Osteoblast (primary cell): ENCODE measurements at places on chromosomes 12 and 14. TPM values are rescaled to one million over a fixed set of nuclear protein-coding genes. Genes with fewer than 3 reads are reported as not detected.

DNA sequence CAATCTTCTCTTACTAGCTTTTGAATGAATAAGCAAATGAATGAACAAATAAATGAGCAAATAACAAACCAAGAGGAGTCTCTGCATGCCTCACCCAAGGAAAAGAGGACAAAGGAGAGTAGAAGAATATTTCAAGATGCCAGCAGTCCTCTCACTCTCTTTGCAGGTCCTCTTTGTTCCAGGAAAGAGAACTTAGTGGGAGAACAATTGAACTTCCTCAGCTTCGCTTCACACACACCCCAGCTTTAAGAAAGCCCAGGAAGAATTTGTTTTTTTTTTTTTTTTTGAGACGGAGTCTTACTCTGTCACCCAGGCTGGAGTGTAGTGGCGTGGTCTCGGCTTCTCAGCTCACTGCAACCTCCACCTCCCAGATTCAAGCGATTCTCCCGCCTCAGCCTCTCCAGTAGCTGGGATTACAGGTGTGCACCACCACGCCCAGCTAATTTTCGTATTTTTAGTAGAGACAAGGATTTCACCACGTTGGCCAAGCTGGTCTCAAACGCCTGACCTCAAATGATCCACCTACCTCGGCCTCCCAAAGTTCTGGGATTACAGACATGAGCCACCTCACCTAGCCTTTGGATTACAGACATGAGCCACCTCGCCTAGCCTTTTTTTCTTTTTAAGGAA lies 20.4 kb downstream of the KRT18 start:
- no peak overlapping the region for H3K27ac ChIP-seq
- no peak overlapping the region for H3K4me3 ChIP-seq
- DNase-seq = no peak
- H3K36me3 ChIP-seq = no peaks in the 10 kb centered on the region
- peaks cover 6% of the 10 kb centered on the region for H3K4me1 ChIP-seq
- peaks cover 4% of the 10 kb centered on the region for H3K27me3 ChIP-seq

The TUBA1B gene
- total RNA-seq = 578 and 616 TPM in 2 replicates

DNA sequence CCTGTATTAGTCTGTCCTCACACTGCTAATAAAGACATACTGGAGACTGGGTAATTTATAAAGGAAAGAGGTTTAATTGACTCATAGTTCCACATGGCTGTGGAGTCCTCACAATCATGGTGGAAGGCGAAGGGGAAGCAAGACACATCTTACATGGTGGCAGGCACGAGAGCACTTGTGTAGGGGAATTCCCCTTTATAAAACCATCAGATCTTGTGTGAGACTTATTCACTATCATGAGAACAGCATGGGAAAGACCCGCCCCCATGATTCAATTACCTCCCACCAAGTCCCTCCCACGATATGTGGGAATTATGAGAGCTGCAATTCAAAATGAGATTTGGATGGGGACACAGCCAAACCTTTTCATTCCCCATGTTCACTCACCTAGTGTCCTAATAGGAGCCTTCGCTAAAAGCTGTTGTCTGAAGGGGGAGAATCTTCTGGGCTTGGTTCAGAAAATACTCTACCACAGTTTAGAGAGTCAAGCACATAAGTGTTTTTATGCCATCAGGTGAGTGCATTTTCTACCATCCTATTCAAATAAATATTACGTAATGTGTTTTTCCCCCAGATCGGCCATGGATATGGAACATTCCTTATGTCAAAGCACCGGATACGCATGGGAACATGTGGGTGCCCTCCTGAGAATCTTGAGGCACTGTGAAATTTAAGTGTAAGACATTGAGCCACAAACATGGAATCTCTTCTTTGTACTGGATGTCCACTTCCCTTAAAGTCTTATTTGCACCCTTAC lies 19.1 kb upstream of the KCNK13 start:
- DNase-seq = no peak
- H3K27ac ChIP-seq = no peak overlapping the region
- H3K36me3 ChIP-seq = peaks cover 14% of the 10 kb centered on the region
- H3K27me3 ChIP-seq = no peaks in the 10 kb centered on the region
- H3K4me3 ChIP-seq = no peak overlapping the region
- no peaks in the 10 kb centered on the region for H3K4me1 ChIP-seq

GRCh38 chr14:30680036-30680435 lies 57.9 kb downstream of the SCFD1 start:
- no peak for DNase-seq
- H3K27me3 ChIP-seq = no peaks in the 10 kb centered on the region
- no peaks in the 10 kb centered on the region for H3K4me1 ChIP-seq
- no peak overlapping the region for H3K4me3 ChIP-seq
- peaks cover 53% of the 10 kb centered on the region for H3K36me3 ChIP-seq

The PLBD1 gene
- 2.9 and 4.7 TPM in 2 replicates for total RNA-seq

The MYL2 gene
- total RNA-seq = not detected in 2 replicates

DNA sequence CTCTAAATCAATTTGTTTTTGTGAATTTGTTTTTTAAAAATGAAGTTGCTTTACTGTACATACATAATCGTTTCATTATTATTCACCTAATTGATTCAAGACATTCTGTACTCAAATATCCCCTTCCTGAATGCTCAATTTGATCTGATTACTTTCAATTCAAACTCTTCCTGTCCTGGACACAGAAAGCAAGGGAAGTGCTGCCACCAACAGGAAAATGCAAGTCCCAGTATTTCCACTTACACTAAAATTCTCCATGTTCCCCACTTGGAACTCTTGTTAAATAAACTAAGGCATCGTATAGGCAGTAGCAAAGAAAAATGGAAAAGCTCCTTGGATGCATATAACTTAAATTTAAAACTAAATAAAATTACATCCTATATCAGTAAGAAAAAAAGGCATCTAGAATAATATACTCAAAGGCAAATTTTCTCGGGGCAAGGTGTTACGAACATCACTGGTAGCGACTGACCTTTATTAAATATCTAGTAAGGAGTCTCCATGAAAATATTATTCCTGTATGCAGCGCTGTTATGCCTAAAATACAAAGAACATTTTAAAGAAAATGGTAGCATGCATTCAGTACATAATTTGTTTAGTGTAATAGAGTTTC lies 72.0 kb upstream of the DBX2 start:
- peaks cover 3% of the 10 kb centered on the region for H3K27me3 ChIP-seq
- no peaks in the 10 kb centered on the region for H3K36me3 ChIP-seq
- DNase-seq = no peak
- H3K4me3 ChIP-seq = no peak overlapping the region
- no peak overlapping the region for H3K27ac ChIP-seq
